ENCODE measurements at places on chromosomes 3 and 15.

DNA sequence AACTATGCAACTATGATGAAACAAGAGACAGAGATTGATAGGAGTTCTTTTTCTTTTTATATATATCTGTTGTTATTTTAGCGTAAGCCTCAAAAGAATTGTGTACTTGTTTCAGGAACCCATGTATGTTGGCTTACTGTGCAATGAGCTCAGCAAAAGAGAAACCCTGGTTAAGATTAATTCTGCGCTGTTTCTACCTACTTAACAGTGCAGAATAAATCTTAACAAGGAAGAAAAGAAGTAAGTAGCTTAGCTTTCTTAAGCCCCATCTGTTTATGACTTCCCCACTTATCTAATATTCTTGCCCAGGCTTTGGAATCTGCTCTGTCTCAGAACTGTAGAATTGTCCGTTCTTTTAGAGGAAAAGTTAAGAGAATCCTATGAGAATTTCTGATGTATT, 27.4 kb downstream of the ECT2 start:
- no peak for DNase-seq

DNA sequence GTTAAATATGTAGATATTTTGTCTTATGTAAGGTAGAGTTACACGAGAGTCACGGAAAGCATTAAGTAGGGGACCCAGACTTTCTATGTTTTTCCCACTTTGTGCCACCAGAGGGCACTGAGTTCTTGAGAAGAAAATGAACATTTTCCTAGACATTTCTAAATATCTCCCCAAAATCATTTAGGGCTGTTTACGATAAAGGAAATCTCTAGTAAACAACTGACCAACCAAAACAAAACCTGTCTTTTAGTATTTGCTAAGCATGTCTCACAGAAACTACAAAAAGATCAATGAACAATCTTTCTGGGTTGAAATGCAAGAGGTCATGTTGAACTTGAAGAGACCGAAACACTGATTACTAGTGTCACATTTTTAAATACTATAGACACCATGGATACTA, 16.1 kb downstream of the POU1F1 start:
- DNase-seq: peak; percentile 5

DNA sequence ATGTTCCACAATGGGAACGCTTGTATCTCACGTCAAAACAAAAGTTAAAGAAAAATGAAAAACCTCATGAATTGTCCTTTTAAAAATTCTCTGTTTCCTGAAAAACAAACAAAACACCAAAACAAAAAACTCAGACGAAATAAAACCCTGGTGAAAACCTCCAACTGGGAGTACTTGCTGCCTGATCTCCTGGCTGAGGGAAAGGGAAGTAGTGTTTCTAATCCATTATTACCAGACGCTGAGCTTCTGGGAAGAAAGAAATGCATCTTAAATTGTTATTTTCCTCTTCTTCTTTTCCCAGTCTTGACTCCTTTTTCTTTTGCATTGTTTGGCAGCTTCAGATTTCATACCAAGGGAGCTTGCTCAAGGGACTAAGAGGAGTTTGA, 243.2 kb upstream of the RGMA start:
- DNase-seq: no peak

- no peak for DNase-seq
These were observed 34.1 kb upstream of the KLF13 start for GRCh38 chr15:31292391-31293015.

GRCh38 chr3:100789579-100789978, 80.3 kb downstream of the TFG start:
- DNase-seq: no peak

DNA sequence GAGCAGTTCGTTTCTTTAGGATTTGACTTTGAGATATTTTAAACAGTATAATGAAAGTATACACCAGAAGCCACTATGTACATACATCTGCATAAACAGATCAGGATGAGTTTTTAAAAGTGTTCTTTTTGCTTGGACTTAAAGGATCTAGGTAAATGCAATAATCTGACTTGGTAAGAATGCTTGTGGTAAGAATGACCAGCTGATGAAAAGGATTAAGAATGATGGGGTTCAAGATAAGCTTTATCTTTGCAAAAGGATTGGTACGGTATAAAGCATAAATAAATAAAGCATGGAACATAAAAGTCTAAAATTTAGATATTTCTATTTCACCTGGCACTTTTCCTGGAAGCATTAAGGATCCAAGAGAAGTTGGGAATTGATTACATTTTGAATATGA, 9.8 kb upstream of the MME start:
- no peak for DNase-seq

GRCh38 chr3:127140501-127141460, 52.1 kb upstream of the PRR23E start:
- DNase-seq: no peak

DNA sequence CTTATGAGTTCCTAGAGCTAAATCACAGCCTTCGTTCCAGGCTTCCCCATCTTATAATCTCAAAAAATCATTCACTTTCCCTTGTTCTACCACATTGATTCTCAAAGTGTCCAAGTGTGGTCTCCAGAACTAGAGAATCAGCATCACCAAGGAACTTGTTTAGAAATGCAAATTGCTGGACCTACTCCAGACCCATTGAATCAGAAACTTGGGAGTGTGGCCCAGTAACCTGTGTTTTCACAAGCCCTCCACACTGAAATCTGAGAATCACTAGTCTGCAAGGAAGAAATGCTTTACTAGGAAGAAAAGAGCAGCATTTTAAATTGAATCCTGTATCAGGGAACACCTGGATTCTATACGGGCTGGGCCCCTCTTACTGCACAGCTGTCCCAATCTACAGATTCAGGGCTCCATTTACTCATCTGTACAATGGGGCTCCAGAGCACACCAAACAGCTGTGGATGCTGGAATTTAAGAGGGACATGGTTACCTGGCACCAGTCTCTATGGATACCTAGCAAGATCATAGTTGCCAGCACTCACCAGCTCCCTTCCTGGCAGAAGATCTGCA, 3.9 kb downstream of the MEGF11 start:
- DNase-seq: no peak

DNA sequence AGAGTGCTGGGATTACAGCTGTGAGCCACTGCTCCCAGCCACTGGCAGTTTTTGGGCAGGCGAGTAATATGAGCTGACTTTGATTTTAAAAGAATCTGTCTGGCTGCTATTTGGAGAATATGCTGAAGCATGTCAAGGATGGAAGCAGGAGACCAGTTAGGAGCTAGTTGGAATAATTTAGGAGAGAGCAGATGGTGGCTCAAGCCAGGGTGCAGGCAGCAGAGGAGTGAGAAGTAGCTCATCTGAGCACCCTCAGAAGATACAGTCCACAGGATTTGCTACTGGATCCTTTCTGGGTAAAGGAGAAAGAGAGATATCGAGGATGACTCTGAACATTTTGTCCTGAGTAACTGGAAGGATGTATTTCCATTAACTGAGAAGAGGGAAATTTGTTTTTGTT, 30.4 kb upstream of the BDH1 start:
- DNase-seq: no peak

GRCh38 chr3:181317508-181317907, 328.0 kb upstream of the DNAJC19 start:
- no peak for DNase-seq

DNA sequence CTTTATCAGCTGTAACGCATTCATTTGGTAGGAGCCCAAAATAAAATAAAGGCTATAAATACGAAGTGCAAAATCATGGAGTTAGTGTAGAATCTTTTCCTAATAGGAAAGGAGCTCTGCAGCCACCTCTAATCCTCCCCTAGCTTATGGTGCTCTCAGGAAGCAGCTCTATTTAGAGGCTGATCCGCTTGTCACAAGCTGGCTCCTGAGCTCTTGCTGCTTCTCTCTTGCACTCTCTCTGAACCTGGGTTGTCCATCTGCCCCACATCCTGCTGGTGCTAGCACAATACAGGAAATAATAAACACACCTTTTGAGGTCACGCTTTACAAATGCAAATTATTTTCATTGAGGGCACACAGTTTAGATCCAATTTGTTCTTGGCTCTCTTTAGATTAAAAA, 37.3 kb upstream of the BFSP2 start:
- no peak for DNase-seq

- peak; percentile 92 for DNase-seq
These were observed at the start of gene CCDC14 for GRCh38 chr3:123960781-123961507. TSS of gene CCDC14 (minus strand) at chr3:123961229. CDS start at chr3:123961173, 56 bp downstream.
